ENCODE measurements at places on chromosomes 11 and 22.

DNA sequence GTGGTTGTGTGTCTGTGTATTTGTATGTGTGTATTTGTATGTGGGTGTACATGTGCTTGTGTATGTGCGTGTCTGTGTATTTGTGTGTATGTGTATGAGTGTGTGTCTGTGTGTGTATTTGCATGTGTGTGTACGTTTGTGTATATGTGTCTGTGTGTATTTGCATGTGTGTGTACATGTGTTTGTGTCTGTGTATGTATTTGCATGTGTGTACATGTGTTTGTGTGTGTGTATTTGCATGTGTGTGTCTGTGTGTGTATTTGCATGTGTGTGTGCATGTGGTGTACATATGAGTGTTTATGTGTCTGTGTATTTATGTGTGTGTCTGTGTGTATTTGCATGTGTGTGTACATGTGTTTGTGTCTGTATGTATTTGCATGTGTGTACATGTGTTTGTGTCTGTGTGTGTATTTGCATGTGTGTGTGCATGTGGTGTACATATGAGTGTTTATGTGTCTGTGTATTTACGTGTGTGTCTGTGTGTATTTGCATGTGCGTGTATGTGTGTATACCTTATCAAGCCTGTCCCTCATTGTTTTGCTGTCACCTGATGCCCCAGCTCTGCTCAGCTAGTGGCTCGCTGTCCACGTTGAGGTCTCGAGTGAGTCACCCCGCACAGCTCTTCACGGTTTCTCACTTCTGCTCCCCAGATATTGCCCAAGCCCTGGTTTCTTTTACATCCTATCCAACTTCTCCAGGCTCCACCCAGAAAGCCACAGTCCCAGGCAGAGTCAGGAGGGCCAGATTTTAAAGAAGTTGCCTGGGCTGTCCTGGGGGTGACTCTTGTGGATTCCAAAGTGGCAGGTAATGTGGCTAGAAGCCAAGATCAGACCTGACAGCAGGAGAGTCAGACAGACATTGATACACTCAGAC, 15.2 kb downstream of the MB start:
- DNase-seq, result no peak

- peak; percentile 52 for DNase-seq
Measured at GRCh38 chr22:37162221-37163095, 12.7 kb upstream of the IL2RB start.

DNA sequence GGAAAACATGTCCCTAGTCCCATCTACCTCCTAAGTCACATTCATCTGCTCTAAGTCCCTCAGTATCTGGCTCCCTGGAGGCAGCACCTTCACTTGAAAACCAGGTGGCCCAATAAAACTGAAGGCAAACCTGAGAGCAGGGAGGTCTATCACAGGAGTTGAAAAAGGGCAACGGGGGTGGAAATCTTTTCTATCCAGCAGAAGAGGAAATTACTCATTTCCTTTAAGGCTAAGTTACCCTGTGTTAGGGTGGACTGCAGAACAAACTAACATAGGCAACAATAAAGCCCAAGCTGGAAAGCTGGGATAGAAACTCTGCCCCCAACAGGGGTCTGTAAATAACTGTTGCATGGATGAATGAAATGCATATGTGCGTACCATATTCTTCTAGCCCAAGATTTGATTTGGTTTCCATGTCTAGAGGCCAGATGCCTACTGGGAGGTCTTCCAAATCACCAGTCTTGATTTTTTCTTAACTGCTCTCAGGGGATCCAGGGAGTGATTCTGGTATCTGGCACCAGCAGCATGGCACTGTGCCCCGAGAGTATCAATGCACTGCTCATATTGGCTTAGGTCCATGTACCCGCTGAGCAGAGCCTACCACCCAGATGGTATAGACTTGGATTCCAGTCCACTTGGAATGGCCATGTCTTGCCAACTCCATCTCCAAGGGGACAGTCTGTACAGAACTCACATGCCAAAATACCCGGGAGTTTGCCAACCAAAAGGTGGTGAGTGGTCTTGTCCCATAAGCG, 350.0 kb upstream of the NCAM1 start:
- DNase-seq, result no peak

- DNase-seq, result no peak
Measured at GRCh38 chr11:83044958-83045712, 26.6 kb downstream of the RAB30 start.

DNA sequence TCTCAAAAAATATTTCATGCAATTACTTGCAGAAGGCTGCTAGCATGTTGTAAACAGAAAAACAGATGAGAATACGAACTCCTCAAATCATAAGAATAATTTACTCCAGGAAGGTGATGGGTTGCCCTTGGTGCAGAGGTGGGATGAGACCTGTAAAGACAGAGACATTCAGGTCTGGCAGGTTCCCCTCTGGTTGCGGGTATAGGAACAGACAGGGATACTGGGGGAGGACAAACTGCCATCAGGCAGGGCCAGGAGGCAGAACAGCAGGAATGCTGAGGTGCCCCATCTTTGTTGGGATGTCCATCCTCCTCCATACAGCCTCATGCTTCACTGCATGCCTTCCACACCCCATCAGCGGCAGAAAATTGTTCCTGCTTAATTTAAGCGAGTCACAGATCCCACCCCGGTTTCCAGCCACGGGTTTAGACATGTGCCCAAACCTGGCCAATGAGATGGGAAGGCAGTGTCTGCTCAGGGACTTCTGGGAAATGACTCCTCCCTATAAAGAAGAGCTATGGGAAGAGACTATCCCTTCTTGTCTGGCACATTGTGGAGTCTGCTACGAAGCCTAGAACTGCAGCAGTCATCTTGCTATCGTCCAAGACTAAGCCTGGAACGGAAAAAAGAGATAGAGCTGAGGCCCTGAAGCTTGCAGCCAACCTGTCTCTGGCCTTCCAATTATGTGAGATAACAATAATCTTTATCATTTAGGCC, 23.1 kb upstream of the IRAG1 start:
- DNase-seq, result no peak

DNA sequence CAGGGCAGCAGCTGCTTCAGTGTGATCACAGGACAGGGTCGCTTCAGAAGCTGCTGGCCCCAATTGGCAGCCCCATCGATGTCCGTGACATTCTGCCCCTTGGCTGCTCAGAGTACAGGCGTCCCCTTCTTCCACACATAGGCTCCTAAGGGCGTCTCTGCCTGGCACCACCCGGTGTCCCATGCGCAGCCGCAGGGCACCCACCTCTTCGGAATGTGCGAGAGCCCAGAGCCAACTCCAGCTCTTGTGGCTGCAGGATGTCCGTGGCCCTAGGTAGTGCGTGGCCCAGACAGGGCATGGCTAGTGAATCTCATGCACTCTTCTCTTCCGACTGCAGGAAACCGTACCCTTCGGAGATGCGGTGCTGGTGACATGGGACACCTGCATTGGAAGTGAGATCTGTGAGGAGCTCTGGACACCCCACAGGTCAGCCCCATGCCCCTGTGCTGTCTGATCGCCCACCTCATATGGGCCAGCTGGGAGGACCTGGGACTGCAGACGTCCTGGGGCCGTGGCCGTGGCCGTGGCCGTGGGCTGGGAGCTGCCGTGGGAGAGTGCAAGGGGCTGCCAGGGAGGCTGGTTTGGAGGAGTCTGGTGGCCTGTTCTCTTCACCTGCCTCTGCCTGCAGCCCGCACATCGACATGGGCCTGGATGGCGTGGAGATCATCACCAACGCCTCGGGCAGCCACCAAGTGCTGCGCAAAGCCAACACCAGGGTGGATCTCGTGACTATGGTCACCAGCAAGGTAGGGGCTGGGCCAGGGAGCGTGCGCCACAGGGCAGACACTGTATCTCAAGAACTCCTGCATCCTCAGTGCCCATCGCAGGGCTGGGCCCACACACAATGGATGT, 20.2 kb downstream of the NADSYN1 start:
- DNase-seq, result no peak

GRCh38 chr11:11476971-11477645, 124.1 kb upstream of the CSNK2A3 start:
- no peak for DNase-seq

DNA sequence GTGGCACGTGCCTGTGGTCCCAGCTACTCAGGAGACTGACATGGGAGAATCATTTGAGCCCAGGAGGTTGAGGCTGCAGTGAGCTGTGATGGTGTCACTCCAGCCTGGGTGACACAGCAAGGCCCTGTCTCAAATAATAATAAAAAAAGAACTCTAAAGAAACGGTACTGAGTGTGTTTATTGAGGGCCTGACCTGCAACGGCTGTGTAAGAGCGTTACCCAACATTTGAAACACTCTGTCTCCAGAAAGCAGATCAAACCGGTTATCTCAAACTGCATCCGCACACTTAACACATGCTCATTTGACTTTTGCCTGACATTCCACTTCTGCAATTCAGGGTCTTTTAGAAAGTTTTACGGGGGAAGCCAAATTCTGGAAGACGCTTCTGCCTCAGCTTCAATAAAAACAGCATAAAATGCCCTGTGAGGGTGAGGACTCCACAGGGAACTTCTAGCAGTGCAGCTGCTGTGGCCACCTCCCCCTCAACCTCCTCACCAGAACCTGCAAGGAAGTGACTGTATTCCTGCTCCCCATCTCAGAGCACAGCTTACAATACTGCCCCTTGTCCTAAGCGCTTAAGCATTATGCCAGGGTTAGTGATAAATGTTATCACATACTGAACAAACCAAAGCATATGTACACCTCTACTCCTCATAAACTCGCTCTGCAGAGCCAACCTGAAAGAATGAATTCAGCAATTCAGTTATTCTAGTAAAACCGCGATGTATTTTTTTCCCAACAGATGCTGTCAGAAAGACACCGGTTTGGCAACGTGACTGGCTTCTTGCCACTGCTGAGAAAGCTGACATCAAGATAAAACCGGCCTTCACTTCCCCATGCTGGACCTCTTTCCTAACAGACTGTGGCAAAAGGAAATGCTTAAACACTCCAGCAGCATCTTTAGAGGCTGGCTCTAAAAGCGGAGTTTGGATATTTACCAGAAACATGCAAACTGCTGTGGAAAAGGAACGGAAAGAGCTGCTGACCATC, 52.2 kb downstream of the PRDM10 start:
- DNase-seq, result no peak

- DNase-seq, result no peak
Measured at GRCh38 chr11:76626266-76626665, 44.3 kb downstream of the LRRC32 start.

GRCh38 chr22:24102366-24103200, 78.7 kb upstream of the SUSD2 start:
- no peak for DNase-seq
